Testis (tissue), 5 donors: ENCODE measurements at places on chromosomes 4 and X. TPM values are rescaled to one million over a fixed set of nuclear protein-coding genes. Genes with fewer than 3 reads are reported as not detected.

- no peaks in the 10 kb centered on the region for H3K36me3 ChIP-seq
- H3K27me3 ChIP-seq = no peaks in the 10 kb centered on the region
- H3K4me1 ChIP-seq = peaks cover 5% of the 10 kb centered on the region
- DNase-seq = no peak
- no peak overlapping the region for H3K4me3 ChIP-seq
Observed at GRCh38 chrX:112849016-112849415, 8.4 kb upstream of the AMOT start.

The SHROOM4 gene
- 4.6 TPM for total RNA-seq

DNA sequence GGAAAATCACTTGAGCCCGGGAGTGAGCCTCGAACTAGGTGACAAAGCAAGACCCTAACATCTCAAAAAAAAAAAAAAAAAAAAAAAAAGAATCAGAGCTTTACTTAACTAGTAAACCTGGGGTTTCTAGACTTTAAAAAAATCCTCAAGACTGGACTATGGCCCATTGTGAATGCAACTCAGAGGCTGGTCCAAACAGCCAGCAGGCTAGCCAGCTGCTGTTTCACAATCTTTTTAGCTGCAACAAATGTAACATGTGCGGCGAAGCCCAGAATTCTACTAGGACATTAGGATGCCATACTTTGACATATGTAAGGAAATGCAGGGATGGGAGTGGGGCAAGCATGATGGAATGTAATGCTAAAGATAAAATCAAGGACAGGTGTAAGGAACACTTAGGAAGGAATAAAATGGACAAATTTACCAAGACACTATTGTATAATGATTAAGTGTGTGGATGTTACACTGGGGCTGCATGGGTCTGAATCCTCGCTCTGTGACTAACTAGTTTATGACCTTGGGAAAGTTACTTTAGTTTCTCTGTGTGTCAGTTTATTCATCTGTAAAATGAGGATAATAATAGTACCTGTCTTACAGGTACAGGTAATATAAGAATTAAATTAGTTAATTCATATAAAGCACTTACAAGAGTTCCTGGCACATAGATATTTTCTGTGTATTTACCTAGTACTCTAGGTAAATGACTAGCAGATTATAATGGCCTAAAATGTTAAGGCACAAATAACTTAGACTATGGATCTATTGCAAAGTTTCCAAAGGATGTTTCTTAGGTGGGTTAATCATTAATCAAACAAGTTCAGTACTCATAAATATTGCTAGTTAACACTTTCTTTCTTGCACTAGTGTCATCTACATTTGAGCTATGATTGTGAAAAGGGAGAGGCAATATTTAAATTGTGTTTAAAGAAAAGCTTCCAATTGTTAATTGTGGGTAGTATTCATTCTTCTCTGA, 49.5 kb downstream of the HELQ start:
- no peaks in the 10 kb centered on the region for H3K4me1 ChIP-seq
- no peak overlapping the region for H3K27ac ChIP-seq
- H3K36me3 ChIP-seq = no peaks in the 10 kb centered on the region
- H3K27me3 ChIP-seq = no peaks in the 10 kb centered on the region

DNA sequence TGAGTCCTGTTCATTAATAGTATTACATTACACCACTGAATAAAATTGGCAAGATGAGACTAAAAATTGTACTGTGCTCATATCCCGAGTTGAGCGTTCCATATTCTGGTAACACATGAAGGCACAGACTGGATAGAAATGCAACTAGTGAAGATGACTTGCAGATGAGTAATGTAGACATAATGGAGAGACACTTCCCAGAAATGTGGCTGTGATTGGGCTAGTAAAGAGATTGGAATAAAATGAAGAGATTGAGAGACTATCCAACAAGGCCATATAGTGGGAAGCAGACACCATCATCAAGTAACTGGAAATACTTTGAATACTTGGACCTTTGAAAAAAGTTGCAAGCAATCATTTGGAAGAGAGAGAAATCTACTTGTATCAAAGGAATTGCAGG, 77.3 kb downstream of the DCAF8L1 start:
- H3K4me1 ChIP-seq = no peaks in the 10 kb centered on the region
- no peaks in the 10 kb centered on the region for H3K27me3 ChIP-seq
- no peak overlapping the region for H3K4me3 ChIP-seq
- DNase-seq = no peak
- H3K36me3 ChIP-seq = no peaks in the 10 kb centered on the region

The ARSJ gene
- 0.74 TPM for total RNA-seq

DNA sequence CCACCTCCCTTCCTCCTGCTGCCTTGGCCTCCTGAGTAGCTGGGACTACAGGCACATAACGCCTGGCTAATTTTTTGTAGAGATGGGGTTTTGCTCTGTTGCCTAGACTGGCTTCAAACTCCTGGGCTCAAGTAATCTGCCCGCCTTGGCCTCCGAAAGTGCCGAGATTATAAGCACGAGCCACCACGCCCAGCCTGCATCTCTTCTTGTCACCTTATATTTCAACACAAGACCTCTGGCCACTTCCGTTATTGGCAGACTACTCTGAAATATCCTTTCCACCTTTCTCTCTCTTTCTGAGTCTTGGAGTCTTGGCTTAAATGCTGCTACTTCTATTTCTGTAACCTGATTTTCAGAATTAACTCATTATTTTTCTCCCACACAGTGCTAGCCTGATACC, 5.6 kb downstream of the KIAA0232 start:
- DNase-seq = peak; percentile 12
- H3K36me3 ChIP-seq = no peaks in the 10 kb centered on the region
- H3K27me3 ChIP-seq = no peaks in the 10 kb centered on the region

DNA sequence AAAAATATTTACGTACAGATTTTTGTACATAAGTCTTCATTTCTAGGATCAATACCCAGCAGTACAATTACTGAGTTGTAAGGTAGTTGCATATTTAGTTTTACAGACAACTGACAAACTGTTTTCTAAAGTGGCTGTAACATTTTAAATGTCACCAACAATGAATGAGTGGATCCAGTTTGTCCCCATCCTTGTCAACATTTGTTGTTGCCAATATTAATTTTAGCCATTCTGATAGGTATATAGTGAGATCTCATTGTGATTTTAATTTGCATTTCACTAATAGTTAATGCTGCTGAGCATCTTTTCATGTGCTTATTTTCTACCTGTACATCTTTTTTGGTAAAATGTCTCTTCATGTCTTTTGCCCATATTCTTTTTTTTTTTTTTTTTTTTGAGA, 30.9 kb upstream of the NOCT start:
- no peaks in the 10 kb centered on the region for H3K27me3 ChIP-seq
- no peak for DNase-seq
- no peak overlapping the region for H3K27ac ChIP-seq
- no peak overlapping the region for H3K4me3 ChIP-seq
- H3K36me3 ChIP-seq = no peaks in the 10 kb centered on the region

DNA sequence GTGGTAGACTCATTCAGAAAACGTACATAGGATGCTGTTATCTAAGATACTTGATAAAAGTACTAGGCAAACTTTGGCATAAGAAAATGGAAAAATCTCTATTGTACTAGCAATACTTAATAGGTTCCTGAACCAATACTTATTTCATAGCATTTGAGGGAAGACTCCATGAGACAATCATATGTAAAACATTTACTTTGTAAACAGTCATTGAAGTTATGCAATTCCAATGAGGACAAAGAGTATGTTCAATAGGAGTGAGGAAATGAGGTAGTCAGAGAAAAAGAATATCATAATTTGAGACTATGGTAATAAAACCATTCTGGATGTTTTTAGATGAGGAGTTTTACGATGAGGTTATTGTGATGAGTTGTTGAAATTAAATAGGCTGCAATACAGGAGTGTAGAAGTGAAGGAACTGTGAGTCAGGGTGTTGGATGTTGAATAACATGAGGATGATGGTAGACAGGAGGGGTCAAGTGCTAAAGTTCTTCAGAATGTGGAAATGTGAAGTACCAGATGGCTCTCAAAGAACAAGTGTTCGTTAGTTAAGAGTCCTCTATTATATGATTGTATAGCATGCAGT, 397.9 kb downstream of the PPP3CA start:
- H3K36me3 ChIP-seq = no peaks in the 10 kb centered on the region
- no peak overlapping the region for H3K27ac ChIP-seq
- no peak overlapping the region for H3K4me3 ChIP-seq
- no peak for DNase-seq

DNA sequence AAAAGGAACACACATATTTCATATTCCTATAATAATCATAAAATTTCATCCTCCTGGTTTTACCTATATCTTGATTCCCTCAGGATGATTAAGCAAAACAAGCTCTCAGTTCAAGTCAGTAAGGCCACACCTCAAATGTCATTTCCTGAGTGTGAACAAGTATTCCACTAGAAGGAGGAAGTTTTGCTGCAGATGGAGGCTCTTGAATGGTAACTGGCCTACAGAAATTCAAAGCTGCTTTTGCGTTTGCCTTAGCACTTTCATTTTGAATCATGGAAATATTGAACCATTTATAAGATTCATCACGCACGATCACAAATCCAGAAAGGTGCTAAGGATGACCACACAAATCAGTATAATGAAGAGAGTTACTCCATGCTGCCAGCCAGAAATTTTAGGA, 254.4 kb upstream of the CXXC4 start:
- DNase-seq = no peak
- H3K27me3 ChIP-seq = no peaks in the 10 kb centered on the region
- H3K4me3 ChIP-seq = no peak overlapping the region
- no peaks in the 10 kb centered on the region for H3K4me1 ChIP-seq

- no peaks in the 10 kb centered on the region for H3K36me3 ChIP-seq
- H3K27me3 ChIP-seq = no peaks in the 10 kb centered on the region
Observed at GRCh38 chr4:145525291-145525740, 43.7 kb downstream of the SMAD1 start.

- DNase-seq = no peak
- H3K4me3 ChIP-seq = peak overlapping the region; percentile 77
- no peaks in the 10 kb centered on the region for H3K27me3 ChIP-seq
- peak overlapping the region; percentile 70 for H3K27ac ChIP-seq
- no peaks in the 10 kb centered on the region for H3K36me3 ChIP-seq
Observed at GRCh38 chr4:134200811-134201215, 776 bp downstream of the PABPC4L start.

DNA sequence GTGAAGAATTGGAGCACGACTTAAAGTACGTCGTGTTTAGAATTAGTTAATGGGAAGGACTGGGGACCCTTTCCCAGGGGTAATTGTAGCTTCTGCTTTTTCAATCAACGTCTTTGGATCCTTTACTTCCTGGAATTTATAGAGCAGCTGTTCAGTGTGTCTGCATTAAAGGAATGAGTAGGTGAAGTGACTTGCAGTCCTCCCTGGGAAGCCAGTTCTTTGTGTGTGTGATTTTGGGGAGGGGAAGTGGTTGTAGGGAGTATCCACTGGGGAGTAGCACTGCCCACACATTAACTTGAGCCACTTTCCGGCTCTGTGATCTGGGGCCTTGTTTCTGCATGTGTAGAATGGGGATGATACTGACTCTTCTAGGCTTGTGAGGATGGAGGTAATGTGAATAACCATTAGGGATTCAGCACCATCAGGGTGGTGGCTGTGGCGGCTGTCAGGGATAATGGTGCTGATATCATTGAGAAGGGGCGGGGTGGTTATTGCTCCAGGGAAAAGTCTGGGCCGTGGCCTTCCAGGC, 54.7 kb downstream of the TMEM131L start:
- H3K4me1 ChIP-seq = no peaks in the 10 kb centered on the region
- no peak overlapping the region for H3K4me3 ChIP-seq
- H3K27me3 ChIP-seq = no peaks in the 10 kb centered on the region
- H3K36me3 ChIP-seq = no peaks in the 10 kb centered on the region
- no peak overlapping the region for H3K27ac ChIP-seq
- DNase-seq = no peak

DNA sequence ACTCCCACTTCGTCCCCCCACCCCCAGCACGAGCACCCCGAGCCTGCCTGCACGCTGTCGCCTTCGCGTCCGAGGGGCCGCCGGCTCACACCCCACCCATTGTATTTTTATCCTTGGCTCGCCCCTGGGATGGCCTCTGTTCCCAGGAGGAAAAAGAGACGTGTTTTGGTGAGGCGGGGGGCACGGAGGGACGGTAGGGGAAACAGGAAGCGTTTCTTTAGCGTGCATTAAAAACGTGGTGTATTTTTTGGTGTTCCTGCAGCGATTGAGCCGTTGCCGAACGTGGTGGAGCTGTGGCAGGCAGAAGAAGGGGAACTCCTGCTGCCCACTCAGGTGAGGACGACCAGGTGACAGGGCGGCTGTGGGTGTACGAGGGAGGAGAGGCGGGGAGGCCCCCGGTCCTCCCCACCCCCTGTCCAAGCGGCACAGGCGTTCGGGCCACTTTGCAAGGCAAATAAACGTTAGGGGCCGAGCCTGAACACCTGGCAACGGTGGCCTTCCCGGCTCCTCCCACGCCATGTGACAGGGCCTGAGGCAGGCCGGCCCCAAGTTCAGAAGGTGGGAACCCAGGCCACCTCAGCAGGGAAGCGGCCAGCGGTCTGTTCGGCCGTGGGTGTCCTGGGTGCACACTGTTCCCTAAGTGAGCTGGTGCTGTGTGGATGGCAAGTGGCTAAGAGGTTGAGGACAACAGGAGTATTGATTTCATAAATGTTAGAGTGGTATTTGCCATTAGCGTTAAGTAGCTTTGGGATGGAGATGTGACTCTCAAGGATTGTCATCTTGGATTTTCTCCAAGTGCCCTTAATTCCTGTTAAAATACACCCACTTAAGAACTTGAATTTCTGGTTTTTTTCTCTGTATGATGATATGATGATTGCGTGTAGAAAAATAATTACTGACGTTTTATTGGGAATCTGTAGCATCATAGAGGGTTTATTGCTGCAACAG, 1.1 kb downstream of the TMEM131L start:
- H3K27ac ChIP-seq = peak overlapping the region; percentile 60
- H3K36me3 ChIP-seq = no peaks in the 10 kb centered on the region
- H3K4me1 ChIP-seq = peaks cover 4% of the 10 kb centered on the region
- H3K27me3 ChIP-seq = no peaks in the 10 kb centered on the region

The SMIM43 gene
- total RNA-seq = 0.87 TPM

GRCh38 chr4:109915385-109916026, 2.8 kb downstream of the EGF start:
- DNase-seq = no peak
- no peak overlapping the region for H3K27ac ChIP-seq
- H3K4me1 ChIP-seq = no peaks in the 10 kb centered on the region
- H3K27me3 ChIP-seq = no peaks in the 10 kb centered on the region
- no peak overlapping the region for H3K4me3 ChIP-seq
- H3K36me3 ChIP-seq = no peaks in the 10 kb centered on the region

DNA sequence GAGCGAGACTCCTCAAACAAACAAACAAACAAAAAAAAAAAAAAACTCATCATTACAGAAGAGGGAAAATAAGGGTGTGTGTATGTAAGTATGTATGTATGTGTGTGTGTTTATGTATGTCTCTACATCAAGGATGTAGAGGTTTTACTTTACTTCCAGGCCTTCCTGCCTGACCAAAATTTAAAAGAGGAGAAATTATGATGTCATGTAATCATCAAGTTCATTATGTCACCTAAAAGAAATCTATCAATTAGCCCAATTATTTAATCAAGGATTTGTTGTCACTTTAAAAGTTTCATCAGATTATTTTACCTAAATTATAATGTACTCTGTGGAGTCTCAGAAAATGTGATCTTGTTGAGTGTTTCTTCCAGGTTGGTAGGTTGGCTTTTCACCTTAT, 21.6 kb downstream of the GUCY1A1 start:
- no peak overlapping the region for H3K4me3 ChIP-seq
- no peak overlapping the region for H3K27ac ChIP-seq
- no peaks in the 10 kb centered on the region for H3K36me3 ChIP-seq
- DNase-seq = no peak
- H3K27me3 ChIP-seq = no peaks in the 10 kb centered on the region
- H3K4me1 ChIP-seq = no peaks in the 10 kb centered on the region
